ENCODE measurements at places on chromosomes 2 and 18. TPM values are rescaled to one million over a fixed set of nuclear protein-coding genes. Genes with fewer than 3 reads are reported as not detected.

Gene ST8SIA3
- not detected for total RNA-seq

Gene GPR45
- not detected for total RNA-seq

Gene INO80D
- 25.2 TPM for total RNA-seq

Gene TEKT4
- not detected for total RNA-seq

Gene CYTIP
- total RNA-seq: 6.8 TPM

Gene IRS1
- 12.4 TPM for total RNA-seq

Gene NGEF
- 0.88 TPM for total RNA-seq

Gene RUFY4
- total RNA-seq: 0.14 TPM

Gene DNAH6
- 0.46 TPM for total RNA-seq

Gene TRIB2
- total RNA-seq: 34.5 TPM

Gene GPR39
- 0.37 TPM for total RNA-seq

Gene CPO
- 0.24 TPM for total RNA-seq

Data from posterior vena cava (tissue), 2 donors.